ENCODE measurements at places on chromosomes 16 and 17. TPM values are rescaled to one million over a fixed set of nuclear protein-coding genes. Genes with fewer than 3 reads are reported as not detected.

- DNase-seq = no peak
These were observed 17.4 kb downstream of the PIEZO1 start for GRCh38 chr16:88767546-88768070.

DNA sequence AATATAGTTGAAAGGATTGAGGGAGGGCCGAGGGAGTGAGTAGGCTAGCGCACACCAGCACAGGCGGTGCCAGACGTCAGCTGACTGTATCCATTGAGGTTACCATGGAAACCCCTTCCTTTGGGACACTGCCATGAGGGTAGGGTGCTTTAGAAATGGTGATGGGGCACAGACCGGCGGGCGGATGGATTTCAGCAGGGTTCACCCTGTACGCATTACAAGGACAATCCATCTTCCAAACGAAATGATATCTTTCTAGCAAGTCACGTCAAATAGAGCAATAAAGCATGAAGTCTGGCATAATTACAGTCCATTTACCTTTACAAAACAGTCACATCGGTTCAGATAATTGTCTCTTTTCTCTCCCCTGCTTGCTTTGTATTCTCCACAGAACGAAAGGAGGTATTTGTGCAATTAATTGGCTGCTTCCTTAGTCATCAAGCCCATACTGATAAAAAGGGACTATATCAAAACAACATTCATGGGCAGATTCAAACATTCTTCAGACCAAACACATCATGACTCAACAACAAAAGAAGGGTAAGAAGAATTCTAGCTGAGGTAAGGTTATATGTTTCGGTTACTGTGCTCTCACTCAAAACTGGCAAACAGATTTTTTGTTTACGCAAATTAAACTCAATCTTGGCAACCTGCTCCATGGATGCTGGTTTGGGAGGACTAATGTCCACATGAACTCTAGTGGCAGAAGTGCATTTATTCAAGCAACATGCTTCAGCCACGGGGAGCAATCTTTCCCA is 140.6 kb downstream of the CDK5R1 start:
- peak; percentile 99 for DNase-seq

DNA sequence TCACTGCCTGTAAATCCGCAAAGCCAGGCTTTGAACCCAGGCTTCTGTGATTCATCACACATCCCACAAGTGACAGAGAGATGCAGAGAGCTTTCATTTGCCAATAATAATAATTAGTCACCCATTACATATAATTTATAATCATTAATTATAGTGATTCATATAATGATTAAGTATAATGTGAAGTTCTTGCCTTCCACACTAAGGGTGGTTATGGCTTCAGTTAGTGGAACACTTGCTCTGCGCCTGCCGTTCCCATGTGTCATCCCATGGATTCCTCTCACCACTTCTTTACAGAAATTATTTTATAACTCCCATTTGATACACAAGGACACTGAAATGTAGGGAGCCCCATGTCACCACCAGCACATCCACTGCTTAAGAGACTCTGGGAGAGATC is 39.8 kb upstream of the XYLT1 start:
- DNase-seq = no peak

DNA sequence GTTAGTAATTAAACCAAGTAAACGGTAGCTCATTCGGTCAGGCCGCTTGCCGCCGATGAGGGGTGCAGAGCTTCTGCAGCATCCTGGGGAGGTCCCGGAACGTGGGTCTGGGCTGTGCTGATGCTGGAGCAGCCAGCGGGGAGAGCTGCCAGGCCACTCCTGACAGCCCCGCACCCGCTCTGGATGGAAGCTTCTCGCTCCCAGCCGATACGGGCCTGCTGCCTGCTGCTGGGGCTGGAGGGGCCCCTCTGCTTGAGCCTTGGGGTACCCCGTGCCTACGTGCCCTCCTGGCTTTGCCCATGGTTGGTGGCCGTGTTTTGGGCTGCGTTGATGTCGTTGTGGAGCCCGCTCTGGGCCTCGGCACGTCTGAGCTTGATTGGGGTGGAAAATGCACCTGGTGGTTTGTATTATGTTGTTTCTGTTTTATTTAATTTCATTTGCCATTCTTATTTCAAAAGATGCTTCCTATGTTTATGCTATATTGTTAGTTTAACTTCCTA is 41.6 kb upstream of the ZNF750 start:
- DNase-seq = no peak

DNA sequence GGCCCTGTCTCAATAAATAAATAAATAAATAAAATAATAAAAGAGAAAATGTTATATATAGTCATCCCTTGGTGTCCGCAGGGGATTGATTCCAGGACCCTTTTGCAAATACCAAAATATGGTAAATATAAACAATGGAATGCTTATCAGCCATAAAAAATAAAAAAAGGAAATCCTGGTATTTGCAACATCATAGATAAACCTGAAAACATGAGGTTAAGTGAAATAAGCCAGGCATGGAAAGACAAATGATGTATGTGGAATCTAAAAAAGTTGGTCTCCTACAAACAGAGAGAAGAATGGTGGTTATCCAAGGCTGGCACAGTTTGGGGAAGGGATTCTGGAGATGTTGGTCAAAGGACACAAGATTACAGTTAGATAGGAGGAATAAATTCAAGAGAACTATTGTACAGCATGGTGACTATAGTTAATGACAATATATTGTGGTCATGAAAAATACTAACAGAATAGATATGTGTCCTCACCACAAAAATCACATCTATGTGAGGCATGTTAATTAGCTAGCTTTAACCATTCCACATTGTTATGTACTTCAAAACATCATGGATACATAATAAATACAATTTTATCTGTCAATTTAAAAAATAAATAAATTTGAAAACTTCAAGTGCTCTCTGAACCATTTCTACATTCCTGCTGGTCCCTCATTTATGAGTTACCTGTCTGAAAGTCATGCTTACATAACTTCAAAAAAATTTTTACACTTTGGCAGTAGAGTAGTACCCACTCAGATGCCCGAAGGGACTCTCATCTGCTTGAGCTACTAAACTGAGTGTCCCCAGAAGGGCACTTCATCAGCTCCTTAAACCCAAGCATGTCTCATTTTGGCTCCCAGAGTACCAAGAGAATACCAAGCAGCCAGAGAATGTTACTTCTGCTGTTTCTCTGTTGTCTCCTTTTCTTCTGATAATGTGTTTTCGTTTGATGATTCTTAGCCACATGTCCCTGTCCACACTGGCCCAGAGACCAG is 26.6 kb downstream of the N4BP1 start:
- DNase-seq = no peak

CBX1 gene
- total RNA-seq = 110 TPM

BRICD5 gene
- 13.3 TPM for total RNA-seq

TNFRSF13B gene
- total RNA-seq = not detected

All from spinal cord (tissue), 10 donors.